ENCODE measurements at places on chromosomes 11 and 22.

- DNase-seq = no peak
Observed at GRCh38 chr11:2342981-2343380, 34.1 kb upstream of the CD81 start.

GRCh38 chr11:72815110-72815618, 953 bp downstream of the ATG16L2 start:
- no peak for DNase-seq

GRCh38 chr22:21657360-21658032, 8.3 kb upstream of the PPIL2 start:
- peak; percentile 87 for DNase-seq

- no peak for DNase-seq
Observed at GRCh38 chr22:37273846-37274225, 8.5 kb upstream of the CYTH4 start.

Data from stimulated activated CD4-positive, alpha-beta T cell treated with anti-CD3 and anti-CD28 coated beads, Interleukin-2, amount 100 ng/mL, for 24 hours (primary cell).